MM.1S (cell line): ENCODE measurements at places on chromosomes 4 and X.

GRCh38 chr4:2061186-2062131 lies 2.3 kb downstream of the NAT8L start:
- H3K36me3 ChIP-seq, result no peaks in the 10 kb centered on the region
- DNase-seq, result no peak
- no peak overlapping the region for H3K4me3 ChIP-seq
- H3K4me1 ChIP-seq, result no peaks in the 10 kb centered on the region

GRCh38 chr4:145938618-145939440 lies at the start of gene ZNF827:
TSS of gene ZNF827 (minus strand) at chr4:145938823. CDS start at chr4:145938407, 416 bp downstream.
- peaks cover 19% of the 10 kb centered on the region for H3K27me3 ChIP-seq
- peak within 1 kb of the TSS; percentile 29; the same call in 1 of the 2 replicates for H3K27ac ChIP-seq
- peak within 1 kb of the TSS; percentile 78 for H3K4me3 ChIP-seq
- DNase-seq, result peak; percentile 44

GRCh38 chr4:15024386-15024785 lies 22.1 kb downstream of the CPEB2 start:
- no peak overlapping the region for H3K4me3 ChIP-seq
- H3K27me3 ChIP-seq, result no peaks in the 10 kb centered on the region
- no peak for DNase-seq
- H3K27ac ChIP-seq, result no peak overlapping the region
- H3K36me3 ChIP-seq, result peaks cover 5% of the 10 kb centered on the region; the same call in 1 of the 2 replicates

GRCh38 chr4:72136429-72136828 lies 104.6 kb downstream of the NPFFR2 start:
- no peak overlapping the region for H3K27ac ChIP-seq
- no peaks in the 10 kb centered on the region for H3K4me1 ChIP-seq
- no peak overlapping the region for H3K4me3 ChIP-seq
- H3K36me3 ChIP-seq, result no peaks in the 10 kb centered on the region
- H3K27me3 ChIP-seq, result no peaks in the 10 kb centered on the region

GRCh38 chr4:25859429-25860148 lies 3.2 kb downstream of the SEL1L3 start:
- peak; percentile 61 for DNase-seq
- peak overlapping the region; percentile 85 for H3K4me3 ChIP-seq
- H3K27me3 ChIP-seq, result no peaks in the 10 kb centered on the region

GRCh38 chrX:121010218-121010617 lies 24.7 kb upstream of the CT47A1 start:
- H3K4me1 ChIP-seq, result no peaks in the 10 kb centered on the region
- no peaks in the 10 kb centered on the region for H3K36me3 ChIP-seq
- no peak for DNase-seq

- no peak overlapping the region for H3K27ac ChIP-seq
- no peak for DNase-seq
- no peaks in the 10 kb centered on the region for H3K36me3 ChIP-seq
- H3K27me3 ChIP-seq, result no peaks in the 10 kb centered on the region
- no peak overlapping the region for H3K4me3 ChIP-seq
Measured at GRCh38 chrX:142043196-142043595, 139.5 kb downstream of the MAGEC1 start.

DNA sequence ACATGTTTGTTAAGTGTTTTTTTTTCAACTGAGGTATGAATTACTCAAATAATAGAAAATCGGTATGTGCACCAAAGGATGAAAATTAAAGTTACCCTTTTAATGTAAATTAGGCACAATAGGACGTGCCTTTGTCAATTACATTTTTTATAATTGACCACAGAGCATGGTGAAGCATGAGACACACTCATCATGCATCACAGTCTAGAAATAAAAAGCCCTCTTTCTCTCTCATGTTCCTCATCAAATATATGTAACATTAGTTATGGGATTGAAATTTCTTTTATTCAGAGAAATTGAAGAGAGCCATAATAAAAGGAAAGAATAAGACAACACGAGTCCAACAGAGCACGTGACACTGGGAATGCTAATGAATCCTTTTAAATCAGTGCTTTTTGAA lies 3.5 kb downstream of the GNRHR start:
- no peak overlapping the region for H3K27ac ChIP-seq
- H3K27me3 ChIP-seq, result no peaks in the 10 kb centered on the region
- DNase-seq, result no peak
- no peak overlapping the region for H3K4me3 ChIP-seq
- peaks cover 6% of the 10 kb centered on the region; the same call in 1 of the 2 replicates for H3K4me1 ChIP-seq

DNA sequence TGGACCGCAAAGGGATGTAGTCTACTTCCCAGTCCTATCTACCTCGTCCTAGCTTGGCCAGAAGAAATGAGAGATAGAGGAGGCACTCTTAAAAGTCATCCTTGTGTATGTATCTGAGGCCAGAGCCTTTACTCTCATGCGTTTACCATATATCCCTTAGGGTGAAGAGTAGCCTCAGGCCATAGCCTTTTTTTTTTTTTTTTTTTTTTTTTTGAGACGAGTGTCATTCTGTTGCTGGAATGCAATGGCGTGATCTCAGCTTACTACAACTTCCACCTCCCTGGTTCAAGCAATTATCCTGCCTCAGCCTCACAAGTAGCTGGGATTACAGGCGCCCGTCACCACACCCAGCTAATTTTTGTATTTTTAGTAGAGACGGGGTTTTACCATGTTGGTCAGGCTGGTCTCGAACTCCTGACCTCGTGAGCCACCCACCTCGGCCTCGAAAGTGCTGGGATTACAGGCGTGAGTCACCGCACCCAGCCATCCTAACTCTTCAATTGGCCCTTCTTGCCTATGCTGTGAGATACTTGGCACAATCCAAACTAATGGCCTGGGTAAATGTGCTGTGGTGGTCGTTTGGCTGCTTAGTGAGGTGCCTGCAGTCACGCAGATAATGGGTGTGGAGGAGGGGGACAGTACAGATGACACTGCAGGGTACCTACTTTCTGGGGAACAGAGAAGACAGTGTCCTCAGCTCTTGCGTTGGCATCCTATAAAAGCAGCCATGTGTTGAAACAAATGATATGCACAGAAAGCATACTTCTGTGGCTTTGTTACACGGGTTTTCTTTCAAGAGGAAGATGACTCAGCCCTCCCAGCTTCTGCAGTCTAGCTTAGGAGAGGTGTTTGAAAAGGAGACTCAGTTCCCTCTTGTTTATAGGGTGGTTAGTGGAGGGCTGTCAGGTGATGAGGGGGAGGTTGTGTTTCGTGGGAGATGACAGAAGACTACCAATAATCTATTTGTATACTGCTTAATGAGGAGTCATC lies 10.4 kb upstream of the DGAT2L6 start:
- no peaks in the 10 kb centered on the region for H3K36me3 ChIP-seq
- no peaks in the 10 kb centered on the region for H3K4me1 ChIP-seq
- no peak overlapping the region for H3K4me3 ChIP-seq
- no peaks in the 10 kb centered on the region for H3K27me3 ChIP-seq

- H3K27ac ChIP-seq, result no peak within 1 kb of the TSS
- no peak within 1 kb of the TSS for H3K4me3 ChIP-seq
- H3K4me1 ChIP-seq, result no peaks in the 10 kb centered on the region
- no peaks in the 10 kb centered on the region for H3K27me3 ChIP-seq
- H3K36me3 ChIP-seq, result no peaks in the 10 kb centered on the region
Measured at GRCh38 chrX:126165721-126166461, at the start of gene DCAF12L2. TSS of gene DCAF12L2 (minus strand) at chrX:126166289. CDS start at chrX:126165924, 365 bp downstream.

DNA sequence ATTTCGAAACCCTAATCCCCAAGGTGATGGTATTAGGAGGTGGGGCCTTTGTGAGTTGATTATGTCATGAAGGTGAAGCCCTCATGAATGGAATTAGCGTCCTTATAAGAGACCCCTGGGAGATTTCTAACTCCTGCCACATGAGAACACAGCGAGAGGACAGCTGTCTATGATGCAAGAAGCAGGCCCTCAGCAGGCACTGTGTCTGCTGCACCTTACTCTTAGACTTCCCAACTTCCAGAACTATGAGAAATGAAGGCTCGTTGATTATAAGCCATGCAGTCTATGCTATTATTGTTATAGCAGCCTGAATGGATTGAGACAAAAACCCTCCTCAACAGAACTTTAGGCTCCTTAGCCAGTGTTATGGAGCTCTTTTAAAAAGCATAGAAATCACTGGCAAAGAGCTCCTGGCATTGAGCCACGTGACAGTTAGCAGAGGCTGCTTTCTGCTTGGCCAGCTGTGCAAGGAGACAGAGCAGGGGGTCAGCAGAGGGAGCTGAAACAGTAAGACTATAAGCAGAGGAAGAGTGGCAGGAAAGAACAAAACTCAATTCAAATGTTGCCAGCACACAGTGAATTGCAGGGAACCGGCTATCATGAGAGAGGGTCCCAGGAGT lies 219.2 kb upstream of the FAT1 start:
- H3K4me3 ChIP-seq, result no peak overlapping the region
- no peak for DNase-seq
- no peaks in the 10 kb centered on the region for H3K4me1 ChIP-seq

DNA sequence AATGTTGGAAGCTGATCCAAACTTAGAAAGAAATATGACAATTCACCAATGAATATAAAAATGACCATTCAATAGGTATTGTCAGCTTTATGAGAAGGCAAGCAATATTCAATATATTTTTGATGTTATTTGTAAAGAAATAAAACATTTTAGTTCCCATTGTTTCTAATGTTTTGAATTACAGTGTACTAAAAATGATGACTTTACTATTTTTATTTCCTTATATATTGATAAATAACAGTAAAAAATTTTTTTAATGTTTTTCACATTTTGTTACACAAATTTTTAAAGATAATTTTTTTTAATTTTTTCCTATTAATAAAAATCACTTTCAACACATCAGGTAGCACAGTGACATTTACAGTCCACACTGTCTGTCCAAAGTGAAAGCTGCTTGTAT lies 565.5 kb upstream of the FAM241A start:
- no peaks in the 10 kb centered on the region for H3K36me3 ChIP-seq
- no peaks in the 10 kb centered on the region for H3K4me1 ChIP-seq
- no peak overlapping the region for H3K4me3 ChIP-seq
- H3K27ac ChIP-seq, result no peak overlapping the region

- H3K4me3 ChIP-seq, result no peak overlapping the region
- no peak for DNase-seq
- H3K27ac ChIP-seq, result no peak overlapping the region
- no peaks in the 10 kb centered on the region for H3K27me3 ChIP-seq
Measured at GRCh38 chrX:18702362-18703195, 4.9 kb upstream of the PPEF1 start.

- no peak overlapping the region for H3K4me3 ChIP-seq
- peaks cover 45% of the 10 kb centered on the region for H3K27me3 ChIP-seq
- DNase-seq, result no peak
- no peaks in the 10 kb centered on the region for H3K36me3 ChIP-seq
- H3K27ac ChIP-seq, result no peak overlapping the region
Measured at GRCh38 chr4:142318280-142318679, 527.8 kb downstream of the INPP4B start.

DNA sequence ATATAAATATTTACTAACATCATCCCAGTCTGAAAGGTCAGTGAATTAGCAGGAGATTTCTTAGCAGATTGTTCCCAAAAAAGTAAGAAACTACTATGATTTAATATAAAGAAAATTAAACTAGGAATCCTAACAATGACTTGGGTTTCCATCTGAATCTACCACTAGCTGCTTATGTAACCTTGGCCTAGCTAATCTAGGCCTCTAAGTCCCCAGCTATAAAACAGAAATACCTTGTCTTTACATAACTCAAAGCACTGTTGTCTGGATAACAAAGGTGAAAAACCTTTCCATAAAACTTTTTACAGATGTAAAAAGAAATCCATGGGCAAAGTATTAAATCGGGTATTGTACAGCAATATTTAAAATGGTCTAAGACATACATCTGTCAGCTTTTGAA lies 3.0 kb downstream of the FBXL5 start:
- H3K4me1 ChIP-seq, result peaks cover 34% of the 10 kb centered on the region
- H3K27ac ChIP-seq, result no peak overlapping the region
- no peaks in the 10 kb centered on the region for H3K36me3 ChIP-seq
- no peak for DNase-seq
- no peaks in the 10 kb centered on the region for H3K27me3 ChIP-seq

DNA sequence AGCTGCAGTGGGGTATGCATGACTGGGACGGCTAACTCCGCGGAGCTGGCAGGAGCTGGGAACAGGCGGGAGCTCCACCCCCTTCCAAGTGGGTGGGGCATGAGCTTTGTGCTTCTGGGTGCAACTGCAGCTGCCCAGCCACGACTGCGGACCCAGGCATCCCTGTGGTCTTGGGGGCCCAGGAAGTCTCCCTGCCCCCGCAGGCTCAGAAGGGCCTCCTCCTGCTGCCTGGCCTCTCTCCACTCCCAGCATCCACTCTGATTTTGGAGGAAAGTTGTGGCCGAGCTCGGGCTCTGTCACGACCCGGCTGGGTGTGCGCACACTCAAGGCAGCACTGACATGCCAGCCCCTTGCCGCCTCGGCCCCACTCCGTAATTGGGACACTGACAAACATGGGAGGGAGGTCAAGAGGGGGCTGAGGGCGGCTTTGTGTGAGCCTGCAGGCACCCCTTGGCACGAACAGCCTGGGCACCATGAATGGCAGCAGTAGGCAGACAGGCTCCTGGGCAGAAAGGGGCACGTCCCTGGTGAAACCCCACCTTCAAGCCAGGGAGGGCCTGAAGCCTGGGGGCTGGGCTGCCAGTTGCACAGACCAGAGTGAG lies 822.6 kb downstream of the GLUD2 start:
- H3K27me3 ChIP-seq, result no peaks in the 10 kb centered on the region
- H3K4me3 ChIP-seq, result no peak overlapping the region
- DNase-seq, result no peak
- no peaks in the 10 kb centered on the region for H3K36me3 ChIP-seq

GRCh38 chrX:69226459-69227158 lies 61.4 kb upstream of the PJA1 start:
- H3K4me3 ChIP-seq, result no peak overlapping the region
- H3K27me3 ChIP-seq, result no peaks in the 10 kb centered on the region

DNA sequence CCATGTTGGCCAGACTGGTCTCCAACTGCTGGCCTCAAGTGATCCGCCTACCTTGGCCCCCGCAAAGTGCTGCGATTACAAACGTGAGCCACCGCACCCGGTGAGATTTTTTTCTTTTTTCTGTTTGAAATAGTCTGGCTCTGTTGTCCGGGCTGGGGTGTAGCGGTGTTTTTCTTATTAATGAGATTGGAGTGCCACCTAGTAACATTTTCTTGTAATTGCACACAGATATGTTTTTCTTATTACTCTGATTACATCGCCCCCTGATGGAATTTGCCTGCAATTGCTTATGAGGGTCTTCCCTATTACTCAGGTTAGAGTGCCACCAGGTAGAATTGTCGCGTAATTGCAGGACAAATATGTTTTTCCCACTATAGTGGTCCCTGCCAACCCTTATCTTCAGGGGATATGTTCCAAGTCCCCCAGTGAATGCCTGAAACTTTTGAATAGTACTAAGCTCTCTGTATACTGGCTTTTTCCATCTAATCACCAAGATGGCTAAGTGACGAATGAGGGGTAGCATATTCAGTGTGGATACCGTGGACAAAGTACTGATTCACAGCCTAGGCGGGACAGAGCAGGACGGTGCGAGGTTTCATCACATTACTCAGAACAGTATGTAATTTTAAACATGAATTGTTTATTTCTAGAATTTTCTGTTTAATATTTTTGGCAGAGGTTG lies 8.6 kb upstream of the PDHA1 start:
- H3K4me1 ChIP-seq, result no peaks in the 10 kb centered on the region
- H3K27ac ChIP-seq, result no peak overlapping the region
- H3K27me3 ChIP-seq, result no peaks in the 10 kb centered on the region
- no peak overlapping the region for H3K4me3 ChIP-seq
- peak; percentile 79 for DNase-seq
- no peaks in the 10 kb centered on the region for H3K36me3 ChIP-seq
